AG04450 (cell line): ENCODE measurements at places on chromosomes 16 and 17.

DNA sequence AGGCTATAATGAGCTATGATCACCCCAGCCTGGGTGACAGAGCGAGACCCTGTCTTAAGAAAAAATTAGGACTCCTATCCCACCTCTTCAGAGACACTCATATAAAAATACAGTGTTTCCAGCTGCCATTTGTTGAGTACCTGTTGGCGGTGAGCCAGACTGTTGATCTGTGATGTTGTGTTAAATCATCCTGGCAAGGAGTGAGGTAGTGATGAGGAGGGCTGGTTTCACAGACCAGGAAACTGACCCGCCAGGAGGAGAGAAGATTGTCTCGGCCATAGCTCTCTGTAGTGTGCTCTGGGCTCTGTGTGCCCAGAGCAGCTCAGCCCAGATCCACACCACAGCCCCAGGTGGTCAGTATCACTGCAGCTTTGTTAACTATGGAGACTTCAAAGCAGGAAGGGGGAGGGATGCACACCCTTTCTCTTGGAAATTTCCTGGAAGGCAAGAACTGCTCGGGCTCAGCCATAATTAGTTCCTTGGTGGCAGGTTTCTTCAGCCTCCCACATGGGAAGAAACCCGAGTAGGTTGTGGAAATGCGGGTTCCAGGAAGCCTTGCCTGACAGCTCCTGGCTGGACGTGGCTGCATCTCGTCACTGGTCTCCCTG lies 343.0 kb downstream of the SNX29 start:
- DNase-seq = no peak

DNA sequence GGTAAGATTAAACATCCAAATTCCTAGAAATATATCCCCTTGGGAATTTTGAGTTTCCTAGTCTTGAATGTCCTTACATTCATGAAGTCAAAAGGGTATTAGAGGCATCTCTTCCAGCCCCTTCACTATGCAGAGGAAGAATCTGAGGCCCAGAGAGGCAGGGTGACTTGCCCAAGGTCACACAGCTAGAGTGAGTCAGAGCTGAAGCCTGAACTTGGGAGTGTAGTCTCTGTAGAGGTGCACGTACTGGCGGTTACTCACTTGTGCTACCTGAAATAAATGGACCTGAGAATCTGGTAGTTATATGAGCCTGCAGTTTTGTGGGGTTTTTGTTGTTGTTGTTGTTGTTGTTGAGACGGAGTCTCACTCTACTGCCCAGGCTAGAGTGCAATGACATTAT lies 164.0 kb downstream of the XYLT1 start:
- no peak for DNase-seq

- DNase-seq = no peak
Measured at GRCh38 chr17:44214896-44215295, 4.6 kb downstream of the UBTF start.

GRCh38 chr16:30474074-30474452 lies 1.5 kb downstream of the ITGAL start:
- DNase-seq = no peak

GRCh38 chr16:69796285-69797118 lies 34.4 kb downstream of the WWP2 start:
- peak; percentile 42 for DNase-seq

GRCh38 chr16:52591934-52592592 lies 45.1 kb upstream of the TOX3 start:
- no peak for DNase-seq
